ENCODE measurements at places on chromosomes 5 and 9. TPM values are rescaled to one million over a fixed set of nuclear protein-coding genes. Genes with fewer than 3 reads are reported as not detected.

HMCN2 gene
- 3.9 TPM for total RNA-seq

AK3 gene
- total RNA-seq = 65.4 TPM

ANKDD1B gene
- 1.9 TPM for total RNA-seq

IL3 gene
- total RNA-seq = not detected

ANKRD55 gene
- total RNA-seq = 0.16 TPM

Measured in endodermal cell (in vitro differentiated cells).